Stimulated activated CD4-positive, alpha-beta T cell treated with anti-CD3 and anti-CD28 coated beads, Interleukin-1b, Interleukin-23, amount 100 ng/mL, for 1 hour (primary cell): ENCODE measurements at places on chromosomes 4 and X.

- no peak for DNase-seq
Observed at GRCh38 chrX:68252664-68253063, 180.6 kb downstream of the OPHN1 start.

- no peak for DNase-seq
Observed at GRCh38 chr4:766152-766515, 59.8 kb downstream of the CPLX1 start.

DNA sequence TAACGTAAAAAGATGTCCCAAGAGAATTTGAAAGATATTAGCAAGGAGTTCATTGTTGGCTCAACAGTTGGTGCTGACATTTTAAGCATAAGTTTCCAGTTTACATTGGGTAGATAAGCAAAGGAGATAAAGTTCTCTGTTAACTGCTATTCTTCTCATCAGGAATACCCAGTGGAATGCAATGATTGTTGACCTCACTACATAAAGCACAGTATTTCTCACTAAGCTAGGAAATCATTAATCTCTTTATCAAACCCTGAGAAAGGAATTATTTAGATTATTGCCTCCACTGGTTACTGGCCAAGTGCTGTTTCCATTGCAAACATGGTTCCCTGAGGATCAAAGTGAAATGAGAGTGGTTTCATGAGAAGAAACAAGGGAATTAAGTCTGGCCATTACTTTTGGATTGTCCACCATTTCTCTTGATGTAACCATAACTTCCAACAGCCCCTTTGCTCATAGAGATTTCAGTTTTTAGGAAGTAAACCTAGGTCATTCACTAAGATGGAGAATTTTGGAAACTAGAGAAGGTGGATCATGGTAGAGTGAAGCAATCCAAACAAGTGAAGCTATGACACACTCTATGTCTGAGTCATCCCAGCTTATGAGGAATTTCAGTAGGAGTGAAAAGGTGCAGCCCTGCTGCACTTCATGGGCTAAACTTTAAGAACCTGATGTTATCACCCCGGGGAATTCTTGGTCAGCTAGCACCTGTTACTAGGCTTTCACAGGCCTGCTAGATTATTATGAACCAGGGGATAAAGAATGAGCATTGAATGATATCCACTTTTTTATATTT is 163.4 kb downstream of the AREG start:
- DNase-seq, result no peak

- DNase-seq, result no peak
Observed at GRCh38 chr4:130233377-130234047, 1137.6 kb downstream of the C4orf33 start.

GRCh38 chr4:80465238-80465637 is 129.7 kb downstream of the CFAP299 start:
- DNase-seq, result no peak

DNA sequence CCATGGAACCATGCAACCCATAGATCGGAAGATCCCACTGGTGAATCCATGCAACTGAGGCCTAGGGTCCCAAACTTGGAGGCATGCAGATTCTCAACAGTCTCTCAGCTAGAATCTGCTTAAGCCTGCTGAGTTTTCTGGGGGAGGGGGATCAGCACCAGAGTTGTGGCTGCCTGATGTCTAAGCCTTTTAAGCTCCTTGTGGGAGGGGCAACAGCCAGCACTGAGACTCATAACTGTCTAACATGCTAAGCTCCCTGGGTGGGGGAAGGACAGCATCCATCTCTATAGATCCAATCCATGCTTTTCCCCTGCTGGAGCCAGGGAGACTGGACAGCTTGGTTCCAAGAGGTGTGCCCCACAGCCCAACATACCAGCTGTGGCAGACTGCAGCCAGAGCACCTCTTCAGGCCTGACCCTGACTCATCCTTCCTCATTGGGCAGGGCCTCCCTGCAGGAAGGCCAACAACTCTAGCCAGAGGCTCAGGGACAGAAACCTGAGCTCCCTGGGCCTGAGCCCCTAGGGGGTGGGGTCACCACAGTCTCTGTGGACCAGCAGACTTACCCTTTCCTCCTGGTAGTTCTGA is 300.1 kb upstream of the SLC7A11 start:
- no peak for DNase-seq

DNA sequence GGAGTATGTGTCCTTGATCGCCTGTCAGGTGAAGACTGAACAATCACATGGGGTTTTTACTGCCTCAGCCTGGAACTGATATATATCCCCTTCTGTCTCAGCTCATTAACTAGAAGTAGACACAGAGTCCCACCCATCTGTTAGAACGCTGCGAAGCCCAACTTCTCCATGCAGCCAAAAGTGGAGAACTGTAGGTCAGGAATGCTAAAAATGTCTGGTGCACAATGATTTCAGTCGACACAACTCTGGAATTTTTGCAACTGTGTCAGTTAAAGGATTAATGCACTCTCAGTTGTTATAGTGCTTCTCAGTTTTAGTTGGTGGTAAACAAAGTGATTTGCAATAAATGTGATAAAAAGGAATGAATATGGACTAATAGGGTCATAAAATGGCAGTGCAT is 287.2 kb downstream of the INPP4B start:
- no peak for DNase-seq

- DNase-seq, result no peak
Observed at GRCh38 chrX:16825264-16826035, 39.2 kb downstream of the TXLNG start.

GRCh38 chr4:38523524-38524448 is 140.2 kb upstream of the KLF3 start:
- DNase-seq, result no peak

DNA sequence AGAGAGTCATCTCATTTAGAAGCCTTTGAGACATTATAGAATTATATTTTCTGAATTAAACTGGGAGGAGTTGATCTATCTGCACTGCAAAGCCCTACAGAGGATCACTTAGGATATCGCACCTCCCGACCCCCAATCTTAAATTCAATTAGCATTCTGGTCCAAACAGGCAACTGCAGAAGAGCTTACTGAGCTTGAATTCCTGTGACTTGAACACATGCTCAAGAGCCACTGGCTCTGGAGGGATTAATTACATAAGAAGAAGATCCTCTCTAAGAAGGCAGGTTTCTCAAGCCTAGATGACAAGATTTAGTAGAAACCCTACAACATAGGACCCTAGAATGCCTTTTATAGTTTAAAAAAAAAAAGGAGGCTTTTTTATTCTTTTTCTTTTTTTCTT is 548.9 kb downstream of the ARAP2 start:
- no peak for DNase-seq

DNA sequence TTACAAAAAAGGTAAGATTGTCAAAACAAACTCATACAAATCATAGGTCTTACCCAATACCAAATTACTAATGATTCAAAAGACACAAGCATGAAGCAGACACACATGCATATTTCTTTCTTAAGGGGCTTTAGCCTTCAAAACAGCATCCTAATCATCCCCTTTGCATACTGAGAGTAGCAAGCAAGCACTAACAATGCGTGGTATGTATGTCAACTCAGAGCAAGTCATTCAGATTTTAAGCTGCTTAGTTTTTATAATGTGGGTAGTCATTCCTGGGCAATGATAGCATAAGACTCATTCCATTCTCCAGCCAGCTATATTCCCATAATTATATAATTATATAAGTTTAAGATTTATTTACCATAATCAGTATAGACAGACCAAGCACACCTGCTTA is 219.6 kb downstream of the DKK2 start:
- no peak for DNase-seq

GRCh38 chr4:8745826-8746225 is 125.8 kb downstream of the HMX1 start:
- DNase-seq, result no peak

GRCh38 chr4:30821275-30821674 is 101.1 kb downstream of the PCDH7 start:
- no peak for DNase-seq
